ENCODE measurements at places on chromosomes 11 and 22. TPM values are rescaled to one million over a fixed set of nuclear protein-coding genes. Genes with fewer than 3 reads are reported as not detected.

Gene DRD4
- 0.12 TPM for total RNA-seq

Gene SULT4A1
- total RNA-seq, result not detected

Gene PRR33
- total RNA-seq, result not detected

Gene PACSIN3
- total RNA-seq, result 25.5 TPM

Gene NLRP14
- not detected for total RNA-seq

Gene MS4A2
- not detected for total RNA-seq

Gene TEX12
- total RNA-seq, result not detected

Gene SPDYC
- total RNA-seq, result not detected

Gene GRIA4
- total RNA-seq, result not detected

Gene C22orf42
- total RNA-seq, result not detected

Gene LRRC32
- 0.17 TPM for total RNA-seq

Gene IGF2
- 2.9 TPM for total RNA-seq

Gene MMP10
- total RNA-seq, result 0.96 TPM

Gene QSER1
- total RNA-seq, result 18.5 TPM

Gene NXPE2
- total RNA-seq, result not detected

Gene ZNRD2
- total RNA-seq, result 74.6 TPM

Gene JAML
- not detected for total RNA-seq

Gene FAM180B
- total RNA-seq, result not detected

Gene CNTN5
- total RNA-seq, result not detected

Gene CHST1
- 1.3 TPM for total RNA-seq

Gene OMP
- not detected for total RNA-seq

Gene GLB1L3
- not detected for total RNA-seq

Gene PLAAT4
- total RNA-seq, result 3.8 TPM

Gene GVQW3
- total RNA-seq, result 0.88 TPM

Gene MUC6
- total RNA-seq, result not detected

Gene TMEM151A
- 3.6 TPM for total RNA-seq

Gene OR8D1
- not detected for total RNA-seq

Gene RAB1B
- total RNA-seq, result 146 TPM

Gene CAT
- 36.6 TPM for total RNA-seq

Gene UPK3A
- not detected for total RNA-seq

Gene APOL3
- not detected for total RNA-seq

Gene AP2A2
- total RNA-seq, result 34.2 TPM

Gene KIF18A
- total RNA-seq, result 18.9 TPM
